ENCODE measurements at places on chromosomes 7 and 10.

- no peak for DNase-seq
Measured at GRCh38 chr10:73641328-73642060, at the start of gene MYOZ1. MYOZ1 (minus strand) TSS chr10:73641474; CDS start chr10:73640017, 1,457 bp downstream.

GRCh38 chr10:17428351-17429097, 25.9 kb downstream of the ST8SIA6 start:
- DNase-seq = no peak

- DNase-seq = peak; percentile 1
Measured at GRCh38 chr10:28179006-28179742, 123.7 kb downstream of the MPP7 start.

DNA sequence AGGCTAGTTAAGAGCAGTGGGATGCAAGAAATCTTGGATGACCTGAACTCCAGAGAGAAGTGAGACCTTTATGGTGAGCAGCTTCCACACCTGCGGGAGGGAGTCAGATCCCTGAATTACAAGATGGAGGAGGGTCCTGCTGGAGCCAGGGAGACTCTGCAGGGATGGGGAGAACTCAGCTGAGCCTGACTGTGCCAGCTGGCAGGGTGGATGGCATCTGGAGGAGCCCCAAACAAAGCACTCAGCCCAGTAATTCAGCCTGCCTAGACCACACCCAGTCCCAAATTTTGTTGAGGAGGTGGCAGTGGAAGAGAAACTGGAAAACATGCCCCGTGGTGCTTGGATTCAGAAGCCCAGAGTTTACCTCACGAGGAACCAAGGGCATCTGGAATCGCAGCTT, 208.2 kb downstream of the WDR11 start:
- no peak for DNase-seq

DNA sequence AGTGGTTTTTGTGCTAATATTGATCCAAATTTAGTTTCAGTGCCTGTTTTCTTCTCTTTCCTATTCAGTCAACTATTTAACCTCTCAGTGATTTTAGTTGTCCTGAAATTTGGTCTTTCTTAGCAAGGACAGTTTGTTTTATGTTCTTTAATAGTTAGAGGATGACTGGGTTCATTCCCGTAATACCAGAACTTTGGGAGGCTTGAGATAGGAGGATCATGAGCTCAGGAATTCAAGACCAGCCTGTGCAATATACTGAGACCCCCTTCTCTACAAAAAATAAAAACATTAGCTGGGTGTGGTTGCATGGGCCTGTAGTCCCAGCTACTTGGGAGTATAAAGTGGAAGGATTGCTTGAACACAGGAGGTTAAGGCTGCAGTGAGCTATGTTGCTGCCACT, 148.3 kb downstream of the EXOC4 start:
- no peak for DNase-seq

- no peak for DNase-seq
Measured at GRCh38 chr10:64112701-64113355, 591.6 kb downstream of the REEP3 start.

GRCh38 chr10:10438335-10439100, 579.2 kb upstream of the CELF2 start:
- no peak for DNase-seq

GRCh38 chr10:103181244-103181643, 11.8 kb downstream of the NT5C2 start:
- DNase-seq = no peak

GRCh38 chr10:133359554-133359971, 1.7 kb upstream of the FUOM start:
- peak; percentile 50 for DNase-seq

- no peak for DNase-seq
Measured at GRCh38 chr7:77276120-77276519, 76.5 kb upstream of the FGL2 start.

Data from DMS79 treated with DMSO at 0.1 percent for 48 hours (cell line).